ENCODE measurements at places on chromosomes 4 and X. TPM values are rescaled to one million over a fixed set of nuclear protein-coding genes. Genes with fewer than 3 reads are reported as not detected.
A peak's percentile ranks its signal among the peaks of the same experiment; 100 is the strongest.

SAGE1 gene
- polyA plus RNA-seq: not detected

FGB gene
- 141 TPM for polyA plus RNA-seq

HPGDS gene
- 3.6 TPM for polyA plus RNA-seq

LETM1 gene
- 21.0 TPM for polyA plus RNA-seq

F8A2 gene
- not detected for polyA plus RNA-seq

KIAA1210 gene
- polyA plus RNA-seq: 1.5 TPM

ARHGAP10 gene
- polyA plus RNA-seq: 19.2 TPM

ADAMTS3 gene
- polyA plus RNA-seq: 9.9 TPM

H2BW1 gene
- polyA plus RNA-seq: not detected

ADGRL3 gene
- polyA plus RNA-seq: 28.1 TPM

GRCh38 chrX:23616361-23616760, 50.9 kb upstream of the PRDX4 start:
- DNase-seq: no peak

DNA sequence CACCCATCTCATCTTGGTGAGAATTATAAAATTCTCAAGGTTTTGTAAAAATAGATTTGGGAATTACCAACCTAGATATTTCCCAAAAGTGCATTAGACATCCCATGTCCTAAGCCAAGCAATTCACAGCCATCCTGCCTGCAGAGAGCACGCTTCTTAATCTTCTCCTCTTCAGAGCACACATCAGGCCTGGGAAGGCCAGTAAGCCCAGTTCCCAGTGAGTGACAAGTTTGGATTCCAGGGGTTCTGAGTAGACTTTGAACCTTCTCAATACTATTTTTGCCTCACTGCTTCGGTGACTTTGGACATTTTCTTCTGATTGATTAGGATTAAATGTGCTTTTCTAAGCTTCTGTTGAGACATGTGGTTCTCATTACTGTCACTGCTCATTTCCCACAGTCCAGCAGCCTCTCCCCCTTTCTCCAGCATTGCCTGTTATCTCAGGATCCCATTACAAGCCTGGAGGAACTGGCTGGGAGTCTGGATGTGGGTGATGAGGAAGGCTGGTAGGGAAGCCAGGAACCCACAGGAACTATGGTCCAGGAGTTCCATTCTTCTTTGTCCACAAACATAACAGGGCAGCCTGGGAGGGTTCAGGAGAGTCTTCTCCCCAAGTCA, 56.4 kb upstream of the TMEM150C start:
- DNase-seq: no peak

DNA sequence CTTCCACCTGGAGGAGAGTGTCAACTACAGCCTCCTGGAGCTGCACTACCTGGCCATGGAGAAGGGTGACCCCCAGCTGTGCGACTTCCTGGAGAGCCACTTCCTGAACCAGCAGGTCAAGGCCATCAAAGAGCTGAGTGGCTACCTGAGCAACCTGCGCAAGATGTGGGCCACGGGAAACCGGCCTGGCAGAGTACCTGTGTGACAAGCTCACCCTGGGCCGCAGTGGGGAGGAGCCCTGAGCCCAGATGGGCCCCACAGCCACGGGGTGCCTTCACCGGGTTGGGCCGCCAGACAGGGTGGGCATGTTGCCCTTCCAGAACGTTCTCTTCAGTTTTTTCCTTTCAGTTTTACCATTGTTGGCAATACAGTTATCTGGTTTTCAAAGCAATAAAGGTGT, 15.2 kb upstream of the FAM47A start:
- DNase-seq: no peak

DNA sequence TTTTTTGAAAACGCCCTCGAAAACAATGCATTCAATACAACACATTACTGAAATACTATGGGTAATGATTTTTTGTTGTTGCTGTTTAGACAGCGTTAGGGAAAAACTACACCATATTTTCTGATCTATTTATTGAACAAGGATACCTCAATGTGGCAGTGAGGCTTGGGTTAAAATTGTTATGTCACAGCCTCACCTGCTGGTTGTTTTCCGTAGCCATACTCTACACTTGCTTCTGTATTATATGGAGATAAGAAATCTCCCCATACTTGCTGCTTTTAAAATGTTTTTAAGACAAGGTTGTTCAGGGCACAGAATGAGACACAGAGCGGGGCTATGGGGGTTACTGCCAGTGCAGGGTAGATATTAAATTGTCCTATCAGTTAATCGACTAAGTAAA, 221.6 kb upstream of the FTHL17 start:
- no peak for DNase-seq

DNA sequence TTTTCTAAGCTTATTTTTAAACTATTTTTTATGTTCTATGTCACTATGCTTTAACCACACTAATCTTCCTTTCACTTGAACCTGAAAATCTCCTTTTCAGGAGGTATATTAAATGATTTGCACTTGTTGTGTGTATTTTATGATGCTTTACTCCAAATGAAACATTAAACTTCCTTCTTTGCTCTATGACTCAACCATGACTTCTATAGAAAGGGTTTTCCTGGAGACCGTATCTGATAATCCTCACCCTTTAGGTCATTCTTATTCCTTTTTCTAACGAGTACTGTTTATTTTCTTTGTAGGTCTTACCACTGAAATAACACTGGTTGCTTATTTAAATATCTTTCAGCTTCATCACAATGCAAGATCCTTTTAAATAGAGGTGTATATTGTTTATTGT, 1163.2 kb downstream of the PCDH18 start:
- DNase-seq: no peak

DNA sequence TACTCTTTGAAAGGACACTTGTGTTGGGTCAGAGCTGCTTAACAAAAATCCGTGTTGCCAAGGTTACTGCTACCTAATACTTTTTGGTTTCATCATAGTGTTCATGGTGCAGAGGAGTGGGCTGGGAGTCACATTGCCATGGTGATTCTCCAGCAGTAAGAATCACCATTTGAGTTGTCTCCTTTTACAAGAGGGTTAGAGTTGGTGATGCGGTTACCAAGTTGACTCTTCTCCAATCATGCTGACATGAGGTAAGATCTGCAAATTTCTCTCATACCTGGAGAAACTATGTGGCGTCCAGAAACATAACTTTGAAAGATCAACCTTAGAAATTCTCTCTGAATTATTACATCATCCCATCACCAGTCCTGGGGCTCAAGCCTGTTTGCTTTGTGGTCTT, 242.9 kb upstream of the CNKSR2 start:
- DNase-seq: no peak

GRCh38 chrX:72624194-72624593, 51.6 kb upstream of the HDAC8 start:
- no peak for DNase-seq

GRCh38 chr4:66017671-66018070, 347.4 kb upstream of the EPHA5 start:
- no peak for DNase-seq

- DNase-seq: no peak
Observed at GRCh38 chr4:148398988-148399387, 43.2 kb downstream of the NR3C2 start.

DNA sequence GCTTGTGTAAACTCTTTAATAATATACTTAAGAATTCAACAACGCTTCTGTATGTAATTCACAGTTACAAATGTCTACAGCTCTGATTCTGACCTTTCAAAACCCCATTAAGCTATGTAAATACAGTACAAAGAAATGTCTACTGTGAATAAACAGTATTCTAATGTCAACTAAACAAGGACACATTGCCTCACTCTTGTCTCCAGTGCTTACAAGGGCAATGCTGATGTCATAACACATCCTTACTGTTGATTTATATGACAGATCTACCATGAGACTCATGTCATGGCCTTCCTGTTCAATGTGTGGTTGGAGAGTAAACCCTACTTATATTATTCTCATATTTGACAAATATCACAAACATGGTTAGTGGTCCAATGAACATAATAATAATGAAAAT, 256.1 kb upstream of the ADGRL3 start:
- DNase-seq: no peak

- no peak for DNase-seq
Observed at GRCh38 chr4:61805979-61806378, 605.9 kb downstream of the ADGRL3 start.

GRCh38 chr4:184902550-184902949, 76.8 kb upstream of the ACSL1 start:
- no peak for DNase-seq

- DNase-seq: no peak
Observed at GRCh38 chr4:73309211-73309610, 50.6 kb upstream of the ANKRD17 start.

- no peak for DNase-seq
Observed at GRCh38 chrX:42680666-42681065, 97.3 kb downstream of the PPP1R2C start.

- DNase-seq: peak; percentile 84
Observed at GRCh38 chr4:104490770-104491480, 3.8 kb downstream of the CXXC4 start.

GRCh38 chr4:43457866-43458265, 565.4 kb downstream of the GRXCR1 start:
- no peak for DNase-seq

GRCh38 chr4:26135331-26135730, 185.5 kb upstream of the RBPJ start:
- no peak for DNase-seq
